ENCODE measurements at places on chromosomes 6 and 20.

- DNase-seq, result no peak
Measured at GRCh38 chr6:40509086-40509485, 78.1 kb downstream of the LRFN2 start.

GRCh38 chr6:109527989-109528388 is 45.0 kb upstream of the ZBTB24 start:
- no peak for DNase-seq

DNA sequence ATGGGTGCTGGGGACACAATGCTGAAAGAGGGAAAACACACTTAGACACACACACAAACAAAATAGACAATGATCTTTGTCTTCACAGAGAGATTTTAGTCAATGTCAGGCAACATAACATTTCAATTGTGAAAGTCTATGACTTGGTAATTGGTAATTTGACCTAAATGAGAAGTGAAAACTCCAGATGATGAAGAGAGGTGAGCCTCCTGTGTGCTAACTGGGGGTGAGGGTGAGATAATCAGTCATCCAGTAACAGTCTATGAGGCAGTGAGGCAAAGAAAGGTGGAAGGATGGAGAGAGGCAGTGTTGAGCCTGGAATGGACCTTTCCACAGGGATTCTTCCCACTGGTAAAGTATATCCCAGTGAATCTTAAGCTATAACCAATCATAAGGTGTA is 744.2 kb downstream of the MAFB start:
- DNase-seq, result no peak

- no peak for DNase-seq
Measured at GRCh38 chr20:41927655-41928054, 309.5 kb upstream of the CHD6 start.

DNA sequence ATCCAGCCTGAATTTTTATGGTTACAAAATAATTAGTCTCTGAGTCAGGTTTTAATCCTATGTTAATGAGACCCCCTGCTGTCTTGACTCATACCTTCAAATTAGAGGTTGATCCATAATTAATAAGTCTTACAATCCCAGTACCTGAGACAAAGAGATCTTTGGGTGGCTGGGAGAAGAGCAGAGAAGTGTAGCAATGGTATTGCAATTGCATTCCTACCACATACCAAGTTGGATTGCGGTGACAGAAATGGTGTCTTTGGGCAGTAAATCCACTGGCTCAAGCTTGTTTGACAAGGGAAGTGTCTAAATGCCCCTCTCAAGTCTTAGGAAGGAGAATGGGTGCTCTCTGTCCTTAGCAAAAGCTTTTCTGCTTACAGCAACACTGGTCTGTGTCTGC is 150.4 kb downstream of the BTBD3 start:
- peak; percentile 8 for DNase-seq

- DNase-seq, result no peak
Measured at GRCh38 chr20:44580581-44581268, 1.7 kb upstream of the PKIG start.

- no peak for DNase-seq
Measured at GRCh38 chr6:118546880-118547218, 1.2 kb upstream of the PLN start.

DNA sequence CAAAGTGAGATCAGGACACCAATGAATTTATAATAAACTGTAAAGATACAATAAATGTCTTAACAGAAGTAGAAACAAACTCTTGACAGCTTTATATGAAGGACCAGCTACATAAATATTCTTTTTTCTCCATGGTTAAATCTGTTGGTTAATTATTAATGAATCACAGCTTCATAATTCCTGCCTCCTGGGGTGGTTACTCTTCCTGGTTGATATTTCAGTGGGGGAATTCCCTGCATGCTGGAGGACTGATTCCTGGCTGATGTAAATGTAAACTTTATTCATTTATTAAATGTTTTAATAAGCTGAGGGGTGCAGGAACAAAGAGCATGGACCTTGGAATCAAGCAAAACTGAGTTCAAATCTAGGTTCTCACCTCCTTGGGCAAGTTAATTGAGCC is 16.2 kb upstream of the RCAN2 start:
- no peak for DNase-seq

- no peak for DNase-seq
Measured at GRCh38 chr6:128572294-128572693, 51.9 kb upstream of the PTPRK start.

DNA sequence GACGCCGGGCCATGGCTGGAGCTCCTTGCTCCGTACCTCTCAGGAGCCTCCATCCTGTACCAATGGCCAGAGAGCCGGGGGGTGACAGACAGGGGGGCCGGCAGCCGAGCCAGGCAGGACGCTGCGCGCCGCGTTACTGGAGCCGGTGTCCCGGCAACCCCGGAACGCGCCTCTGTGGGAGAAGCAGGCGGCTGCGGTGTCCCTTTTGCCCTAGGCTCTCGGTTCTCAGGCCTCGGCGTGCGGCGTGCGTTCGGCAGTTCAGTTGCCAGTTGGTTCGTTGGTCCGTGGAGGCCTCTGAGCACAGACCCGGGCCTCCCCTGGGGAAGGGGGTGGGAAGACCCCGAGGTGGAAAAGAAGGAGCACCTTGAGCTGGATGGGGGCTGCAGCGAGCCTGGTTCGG is at the start of gene SPATS1:
Gene SPATS1, plus strand, starts transcription at position 162 of the 400 bp plus-strand sequence. CDS start 446 bp downstream, outside the sequence.
- peak; percentile 30 for DNase-seq

GRCh38 chr6:44800171-44800783 is 412.8 kb downstream of the CDC5L start:
- DNase-seq, result no peak

DNA sequence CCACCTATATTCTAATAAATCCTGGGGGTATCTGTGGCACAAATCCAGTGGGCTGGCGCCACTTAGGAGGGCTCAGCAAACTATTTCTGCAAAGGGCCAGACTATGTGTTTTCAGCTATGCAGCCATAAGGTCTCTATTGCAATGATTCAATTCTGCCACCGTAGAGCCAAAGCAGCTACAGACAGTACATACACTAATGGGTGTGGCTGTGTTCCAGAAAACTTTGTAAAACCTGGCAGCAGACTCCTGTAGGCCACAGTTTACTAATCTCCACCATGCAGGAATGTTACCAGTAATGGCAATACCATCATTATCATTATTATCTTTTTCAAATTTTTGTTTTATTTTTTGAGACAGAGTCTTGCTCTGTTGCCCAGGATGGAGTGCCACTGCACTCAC is 65.7 kb downstream of the SULF2 start:
- DNase-seq, result no peak

DNA sequence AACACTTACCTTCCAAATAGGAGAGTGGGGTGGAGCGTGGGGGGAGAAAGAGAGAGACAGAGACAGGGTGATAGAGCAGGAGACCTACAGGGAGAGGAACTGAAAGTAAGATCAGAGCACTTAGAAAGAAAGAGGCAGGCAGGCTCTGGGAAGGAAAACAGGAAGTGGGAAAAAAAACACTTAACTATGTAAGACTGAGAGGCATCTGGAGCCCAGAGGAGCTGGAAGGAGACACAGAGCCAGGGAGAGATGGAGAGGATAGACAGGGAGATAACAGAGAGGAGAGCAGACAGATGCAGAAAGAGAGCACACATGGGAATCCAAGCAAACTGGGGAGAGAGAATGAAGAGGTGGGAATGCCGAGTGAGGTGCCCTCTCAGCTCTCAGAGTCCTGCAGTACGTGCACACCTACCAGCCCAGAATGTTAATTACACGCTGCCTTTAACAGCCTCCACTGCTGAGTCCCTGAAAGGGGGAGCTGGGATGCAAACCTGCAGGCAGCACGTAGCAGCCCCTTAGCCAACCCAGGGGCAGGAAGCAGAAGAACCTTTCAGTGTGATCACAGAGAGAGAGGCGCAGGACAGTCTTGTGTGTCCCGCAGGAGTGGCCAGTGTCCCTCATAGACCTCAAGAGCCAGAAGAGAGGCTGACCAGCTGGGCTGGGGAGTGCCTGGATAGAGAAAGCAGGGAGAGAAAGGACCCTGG is 132.7 kb upstream of the LRFN2 start:
- DNase-seq, result no peak

DNA sequence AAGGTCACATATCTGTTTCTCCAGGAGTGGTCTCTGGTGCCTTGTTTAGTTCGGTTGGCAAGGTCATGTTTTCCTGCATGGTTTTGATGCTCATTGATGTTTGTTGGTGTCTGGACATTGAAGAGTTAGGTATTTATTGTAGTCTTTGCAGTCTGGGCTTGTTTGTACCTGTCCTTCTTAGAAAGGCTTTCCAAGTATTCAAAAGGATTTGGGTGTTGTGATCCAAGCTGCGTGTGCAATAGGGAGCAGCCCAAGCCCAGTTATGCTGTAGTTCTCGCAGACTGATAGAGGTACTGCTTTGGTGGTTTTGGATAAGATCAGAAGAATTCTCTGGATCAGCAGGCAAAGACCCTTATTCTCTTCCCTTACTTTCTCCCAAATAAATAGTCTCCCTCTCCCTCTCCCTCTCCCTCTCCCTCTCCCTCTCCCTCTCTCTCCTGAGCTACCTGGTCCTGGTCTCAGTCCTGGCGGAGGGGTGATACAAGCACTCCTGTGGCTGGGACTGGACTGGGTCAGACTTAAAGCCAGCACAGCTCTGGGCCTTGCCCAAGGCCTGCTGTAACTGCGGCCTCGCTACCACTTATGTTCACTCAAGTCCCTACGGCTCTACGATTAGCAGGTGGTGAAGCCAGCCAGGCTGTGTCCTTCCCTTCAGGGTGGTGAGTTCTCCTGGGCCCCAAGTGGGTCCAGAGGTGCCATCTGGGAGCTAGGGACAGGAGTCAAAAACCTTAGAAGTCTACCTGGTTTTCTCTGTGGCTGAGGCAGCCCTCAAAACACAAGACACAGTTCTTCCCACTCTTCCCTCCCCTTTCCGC is 27.3 kb upstream of the GRM4 start:
- DNase-seq, result no peak

- no peak for DNase-seq
Measured at GRCh38 chr6:38730140-38730862, 15.2 kb downstream of the DNAH8 start.

- DNase-seq, result no peak
Measured at GRCh38 chr20:47244451-47244850, 112.0 kb downstream of the ZMYND8 start.

DNA sequence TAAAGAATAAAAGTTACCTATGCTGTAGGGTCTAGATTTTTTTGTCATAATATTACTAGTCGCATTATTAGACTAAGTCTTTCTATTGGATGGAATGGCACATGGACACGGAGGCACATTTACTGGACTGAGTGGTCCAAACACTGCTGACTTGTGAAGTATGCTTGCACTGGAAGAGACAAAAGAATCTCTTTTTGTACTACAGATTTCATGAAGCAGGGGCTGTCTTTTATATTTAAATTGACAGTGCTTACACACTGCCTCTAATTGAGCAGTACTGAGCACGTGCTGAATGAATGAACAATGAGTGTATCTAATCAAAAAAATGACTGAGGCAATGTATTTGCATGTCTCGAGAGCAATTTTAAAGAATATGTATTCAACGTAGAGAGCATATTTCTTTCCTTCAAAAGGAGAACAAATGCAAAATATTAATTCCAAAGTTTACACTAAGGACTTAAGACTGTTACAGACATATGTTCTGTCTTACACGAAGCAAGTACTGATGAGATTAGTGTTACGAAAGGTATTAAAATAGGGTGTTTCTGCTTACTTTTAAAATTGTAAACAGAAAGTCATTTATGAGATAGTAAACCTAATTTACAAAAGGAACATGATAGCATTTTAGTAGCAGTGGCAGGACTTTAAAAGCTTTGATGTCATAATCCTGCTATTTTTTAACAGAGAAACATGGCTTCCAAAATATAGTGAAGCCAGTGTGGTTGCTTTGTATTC is 8.3 kb downstream of the ELOVL2 start:
- DNase-seq, result no peak
